ENCODE measurements at places on chromosomes 1 and 21.

DNA sequence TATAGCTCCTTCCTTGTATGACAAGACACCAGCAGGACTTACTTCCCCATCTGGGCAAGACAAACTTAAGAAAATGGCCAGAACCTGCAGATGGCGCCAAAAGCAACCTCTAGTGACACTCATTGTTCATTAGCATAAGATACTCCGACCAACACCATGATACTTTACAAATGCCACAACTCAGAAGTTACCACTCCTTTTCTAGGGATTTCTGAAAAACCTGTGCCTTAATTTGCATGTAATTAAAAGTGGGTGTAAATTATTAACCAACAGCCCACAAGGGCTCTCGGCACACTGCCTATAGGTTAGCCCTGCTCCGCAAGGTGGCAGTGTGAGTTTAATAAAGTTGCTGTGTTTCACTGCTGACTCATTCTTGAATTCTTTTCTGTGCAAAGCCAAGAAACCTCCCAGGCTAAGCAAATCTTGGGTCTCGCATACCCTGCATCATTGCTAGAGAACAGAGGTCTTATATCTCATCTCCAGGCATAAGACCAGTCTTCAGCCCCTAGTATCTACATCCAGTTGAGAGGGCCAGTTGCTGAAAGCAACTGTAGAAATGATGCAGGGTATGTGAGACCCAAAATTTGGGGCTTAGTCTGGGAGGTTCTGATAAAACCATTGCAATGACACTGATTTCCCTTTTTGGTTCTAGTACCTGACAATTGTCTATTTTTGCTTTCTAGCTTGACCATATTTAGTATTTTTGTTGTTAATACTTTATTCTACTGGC, 86.4 kb downstream of the FAF1 start:
- DNase-seq: no peak

- no peak for DNase-seq
Observed at GRCh38 chr1:7192453-7192852, 407.2 kb downstream of the CAMTA1 start.

DNA sequence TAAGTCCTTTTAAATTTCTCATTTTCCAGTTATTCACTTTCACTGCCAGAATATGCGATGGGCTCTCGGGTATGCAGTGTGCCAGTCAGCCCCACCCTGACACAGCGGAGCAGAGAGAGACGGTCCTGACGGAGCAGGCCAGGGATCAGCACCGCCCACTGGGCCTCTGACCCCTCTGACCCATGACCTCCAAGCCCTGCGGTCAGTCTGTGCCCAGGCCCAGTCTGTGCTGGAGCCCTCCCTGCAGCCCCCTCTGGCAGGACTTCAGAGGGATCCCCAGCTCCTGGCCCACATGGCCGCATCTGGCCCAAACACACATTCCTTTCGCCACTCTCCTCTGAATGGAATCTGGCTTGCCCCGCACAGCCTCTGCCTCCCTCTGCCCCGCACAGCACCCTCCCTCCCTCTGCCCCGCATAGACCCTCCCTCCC, 43.4 kb upstream of the COL6A2 start:
- DNase-seq: no peak

DNA sequence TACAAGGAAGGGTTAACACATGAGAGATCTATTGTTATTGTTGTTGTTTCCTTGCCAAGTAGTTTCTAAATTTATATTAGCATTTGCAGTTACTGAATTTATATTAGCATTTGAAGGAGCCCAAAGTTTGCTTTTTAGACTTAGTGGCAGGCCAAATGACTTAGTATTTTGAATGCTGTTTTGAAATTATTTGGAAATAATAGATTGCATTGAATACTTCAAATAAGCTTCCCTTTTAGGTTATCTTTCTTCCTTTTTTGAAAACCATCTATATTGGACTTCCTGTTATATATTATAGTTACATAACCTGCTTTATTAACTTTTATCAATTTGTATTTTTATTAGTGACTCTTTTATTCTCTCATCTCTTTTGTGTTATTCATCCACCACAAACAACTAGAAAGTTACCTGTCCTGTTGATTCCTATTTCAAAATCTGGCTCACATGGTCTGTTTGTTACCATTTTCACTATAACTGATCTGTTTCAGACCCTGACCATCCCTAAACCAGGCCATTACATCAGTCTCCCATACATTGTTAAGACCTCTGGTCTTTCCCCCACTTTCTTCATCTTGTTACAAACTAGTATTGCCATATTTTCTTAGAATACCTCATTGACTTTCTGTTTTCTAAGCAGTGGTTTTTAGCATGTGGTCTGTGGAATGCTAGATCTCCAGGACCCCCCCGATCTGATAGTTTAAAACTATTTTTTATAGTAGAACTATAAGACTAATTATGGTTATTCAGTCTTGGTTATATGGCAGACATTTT, 185.2 kb downstream of the RASAL2 start:
- DNase-seq: no peak

DNA sequence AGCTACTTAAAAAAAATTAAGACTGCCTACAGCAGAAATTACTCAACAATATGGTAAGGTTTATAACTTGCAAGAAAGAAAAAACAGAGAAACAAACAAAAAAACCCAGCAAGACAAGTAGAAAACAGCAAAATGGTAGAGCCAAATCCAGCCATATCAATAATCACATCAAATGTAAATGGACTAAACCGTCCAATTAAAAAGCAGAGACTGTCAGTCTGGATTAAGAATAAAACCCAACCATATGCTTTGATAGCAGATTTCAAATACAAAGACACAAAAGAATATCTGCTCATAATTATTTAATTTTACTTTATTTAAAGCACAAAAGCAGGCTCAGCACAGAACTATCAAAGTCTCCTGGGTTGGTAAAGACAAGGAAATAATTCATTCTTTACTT, 17.5 kb downstream of the PACC1 start:
- no peak for DNase-seq

DNA sequence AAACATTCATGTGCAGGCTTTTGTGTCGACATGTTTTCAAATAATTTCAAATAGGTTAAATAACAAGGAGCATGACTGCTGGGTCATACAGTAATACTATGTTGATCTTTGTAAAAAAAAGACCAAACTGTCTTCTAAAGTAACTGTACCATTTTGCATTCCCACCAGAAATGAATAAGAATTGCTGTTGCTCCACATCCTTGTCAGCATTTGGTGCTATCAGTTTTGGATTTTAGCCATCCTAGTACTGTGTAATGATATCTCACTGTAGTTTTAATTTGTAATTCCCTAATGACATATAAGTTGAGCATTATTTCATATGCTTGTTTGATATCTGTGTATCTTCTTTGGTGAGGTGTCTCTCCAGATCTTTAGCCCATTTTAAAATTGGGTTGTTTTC, 11.6 kb downstream of the UROD start:
- DNase-seq: no peak

DNA sequence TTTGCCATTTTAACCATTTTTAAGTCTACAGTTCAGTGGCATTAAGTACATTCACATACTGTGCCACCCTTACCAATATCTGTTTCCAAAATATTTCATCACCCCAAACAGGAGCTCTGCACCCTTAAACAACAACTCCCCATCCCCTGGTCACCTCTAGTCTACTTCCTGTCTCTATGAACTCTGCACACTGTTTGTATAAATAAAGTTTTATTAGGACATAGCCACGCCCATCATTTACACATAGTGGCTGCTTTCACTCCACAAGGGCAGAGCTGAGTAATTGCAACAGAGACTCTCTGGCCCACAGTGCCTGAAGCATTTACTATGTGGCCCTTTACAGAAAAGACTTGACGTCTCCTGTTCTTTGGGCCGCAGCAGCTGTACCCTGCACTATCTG, 30.1 kb downstream of the KCNAB2 start:
- DNase-seq: no peak

DNA sequence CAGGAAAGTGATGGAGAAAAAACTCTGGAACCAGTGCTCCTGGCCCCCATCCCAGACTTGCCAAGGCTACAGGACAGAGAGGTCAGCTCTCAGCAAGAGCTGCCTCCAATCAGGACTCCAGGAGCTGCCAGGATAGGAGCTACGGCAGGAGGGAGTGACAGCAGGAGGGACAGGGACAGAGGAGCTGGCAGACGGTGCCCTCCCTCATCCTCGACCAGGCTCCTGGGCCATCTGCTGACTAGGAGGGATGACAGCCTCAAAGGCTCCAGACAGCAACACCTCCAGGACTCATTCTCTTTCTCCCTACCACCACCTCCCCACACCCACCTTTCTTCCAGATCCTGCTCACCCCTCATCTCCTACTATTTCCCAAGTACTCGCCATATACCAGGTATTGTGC, 22.7 kb downstream of the DLGAP3 start:
- DNase-seq: no peak

DNA sequence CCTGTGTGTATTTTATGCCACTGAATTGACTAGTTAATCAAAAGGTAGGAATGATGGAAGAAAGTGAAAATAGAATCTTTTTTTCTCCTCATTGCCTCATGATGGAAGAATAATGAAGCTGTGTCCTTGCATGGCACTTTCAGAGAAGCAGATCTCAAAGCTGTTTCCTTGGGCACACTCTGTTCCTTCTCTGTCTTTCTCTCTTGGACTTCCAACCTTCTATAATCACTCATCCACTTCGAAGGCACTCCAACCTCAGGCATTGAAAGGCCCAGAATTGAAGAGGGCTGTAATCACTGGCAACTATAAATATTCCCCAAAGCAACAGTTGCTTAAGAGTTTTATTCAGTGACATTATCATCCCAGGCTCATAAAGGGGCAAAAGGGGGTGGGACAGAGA, 31.1 kb upstream of the DNASE2B start:
- DNase-seq: no peak

DNA sequence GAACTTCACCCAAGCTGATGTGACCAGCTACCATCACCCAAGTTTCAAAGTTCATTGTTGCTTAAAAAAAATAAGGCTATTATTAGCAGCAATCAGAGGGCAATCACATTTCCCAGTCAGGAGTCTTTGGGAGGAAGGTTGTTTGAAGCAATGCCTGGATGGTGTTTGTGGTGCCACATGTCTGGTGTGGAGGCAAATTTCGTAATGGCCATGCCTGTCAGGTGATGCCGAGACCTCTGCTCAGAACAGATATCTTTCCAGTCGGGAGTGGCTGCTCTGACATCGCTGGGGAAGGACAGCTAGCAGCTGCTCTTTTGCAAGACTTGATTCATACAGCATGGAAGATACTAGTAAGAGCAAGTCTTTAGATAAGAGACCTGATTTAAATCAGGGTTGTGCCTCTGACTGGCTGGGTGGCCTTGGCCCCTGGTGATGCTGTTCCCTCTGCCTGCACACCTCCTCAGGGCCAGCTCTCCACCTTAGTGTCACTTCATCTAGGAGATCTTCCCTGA, 187.8 kb upstream of the JUN start:
- no peak for DNase-seq

- no peak for DNase-seq
Observed at GRCh38 chr1:236890152-236891056, 95.3 kb downstream of the MTR start.

DNA sequence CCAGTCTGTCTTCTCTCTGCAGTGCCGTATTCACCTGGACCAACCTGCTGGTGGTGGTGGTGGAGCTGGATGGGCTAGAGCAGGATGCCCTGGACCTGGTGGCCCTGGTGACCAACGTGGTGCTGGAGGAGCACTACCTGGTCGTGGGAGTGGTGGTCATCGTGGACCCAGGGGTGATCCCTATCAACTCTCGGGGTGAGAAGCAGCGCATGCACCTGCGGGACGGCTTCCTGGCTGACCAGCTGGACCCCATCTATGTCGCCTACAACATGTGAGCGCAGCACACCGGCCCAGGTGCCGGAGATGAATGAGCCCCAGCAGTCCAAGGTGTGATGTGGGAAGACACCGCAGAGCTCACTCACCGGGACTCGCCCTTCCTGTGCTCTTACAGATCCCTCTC, 37.5 kb downstream of the S100B start:
- no peak for DNase-seq

- no peak for DNase-seq
Observed at GRCh38 chr1:92826792-92827191, 5.0 kb upstream of the RPL5 start.

- no peak for DNase-seq
Observed at GRCh38 chr1:40770296-40771070, 13.1 kb upstream of the KCNQ4 start.

GRCh38 chr1:16979475-16980327, 719 bp downstream of the MFAP2 start:
- no peak for DNase-seq

DNA sequence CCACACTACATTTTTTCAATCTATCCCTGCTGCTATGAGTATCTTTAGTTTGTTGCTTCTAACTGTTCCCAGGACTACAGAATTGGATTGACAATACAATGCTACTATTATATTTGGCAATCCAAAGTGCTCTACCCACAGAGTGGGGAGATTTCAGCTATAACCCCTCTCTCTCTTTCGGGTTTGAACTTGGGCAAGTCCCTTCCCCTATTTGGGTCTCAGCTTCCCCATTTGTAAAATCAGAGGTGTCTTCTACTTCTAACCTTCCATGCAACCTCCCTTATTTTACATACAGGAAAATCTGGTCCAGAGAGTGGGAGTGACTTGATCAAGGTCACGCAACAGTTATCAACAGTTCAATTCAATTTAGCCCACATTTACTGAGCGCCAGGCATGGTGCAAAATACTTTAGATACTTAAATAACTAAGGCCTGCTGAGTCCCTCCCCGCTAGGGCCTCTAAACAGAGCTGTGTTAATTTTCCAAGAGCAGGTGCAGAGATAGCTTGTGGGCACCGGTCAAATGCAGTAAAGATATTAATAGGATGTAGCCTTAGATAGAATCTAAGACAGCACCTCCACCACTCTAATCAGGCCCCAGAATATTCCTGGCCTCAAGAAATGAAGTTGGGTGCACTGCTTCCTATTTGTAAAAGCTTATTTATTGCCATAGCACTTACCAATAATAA, 9.4 kb upstream of the GPX7 start:
- DNase-seq: no peak

DNA sequence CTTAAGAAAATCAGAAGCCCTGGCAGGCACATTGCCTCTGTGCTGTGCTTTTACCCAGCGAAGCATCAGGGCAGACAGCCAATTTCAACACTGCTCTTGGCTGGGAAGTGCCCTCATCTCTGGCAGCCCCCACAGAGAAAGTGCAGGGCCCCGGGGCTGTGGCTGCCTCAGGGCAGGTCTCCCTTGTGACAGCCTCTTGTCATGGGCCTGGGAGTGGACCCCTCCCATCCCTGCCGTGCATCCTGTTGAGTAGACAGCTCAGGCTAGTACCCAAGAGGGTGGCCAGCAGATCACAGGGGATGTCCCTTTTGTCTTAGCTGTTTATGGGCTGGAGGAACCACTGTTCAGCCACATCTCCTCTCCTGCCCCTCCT, 23.3 kb downstream of the TTC34 start:
- no peak for DNase-seq

DNA sequence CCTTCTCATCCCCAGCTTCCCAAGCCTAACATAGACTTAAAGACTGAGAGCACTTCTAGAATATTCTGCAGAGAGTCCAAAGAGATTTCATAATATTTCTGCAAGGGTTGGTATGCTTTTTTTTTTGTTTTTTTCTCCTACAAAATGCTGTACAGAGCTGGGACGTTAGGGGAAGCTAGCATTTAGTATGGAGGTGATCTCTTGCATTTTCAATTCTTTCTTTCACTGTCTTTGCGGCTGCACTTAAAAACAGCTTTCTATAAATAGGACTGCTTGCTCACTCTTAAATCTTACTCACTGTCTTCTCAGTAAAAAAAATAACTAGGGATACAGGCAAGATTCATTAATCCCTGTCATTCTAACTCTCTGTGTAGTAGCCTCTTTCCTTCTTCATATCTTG, 7.4 kb downstream of the DSCAM start:
- no peak for DNase-seq

GRCh38 chr1:118773656-118774055, 214.5 kb downstream of the TBX15 start:
- DNase-seq: no peak
